ENCODE measurements at places on chromosomes 6 and 20. TPM values are rescaled to one million over a fixed set of nuclear protein-coding genes. Genes with fewer than 3 reads are reported as not detected.

The FKBP1C gene
- not detected for total RNA-seq

The BRPF3 gene
- total RNA-seq: 31.0 TPM

The DPPA5 gene
- not detected for total RNA-seq

The GPX5 gene
- not detected for total RNA-seq

The DOK5 gene
- 2.2 TPM for total RNA-seq

The SUN5 gene
- total RNA-seq: not detected

The HLA-DMA gene
- total RNA-seq: 50.4 TPM

The KIAA1755 gene
- total RNA-seq: 29.7 TPM

The ADGRB3 gene
- 0.72 TPM for total RNA-seq

The GPR63 gene
- 1.3 TPM for total RNA-seq

The STMND1 gene
- total RNA-seq: 0.37 TPM

The HINT3 gene
- 15.9 TPM for total RNA-seq

The GABRR1 gene
- not detected for total RNA-seq

The TP53INP2 gene
- 15.0 TPM for total RNA-seq

The SOBP gene
- total RNA-seq: 25.8 TPM

The COL21A1 gene
- 4.6 TPM for total RNA-seq

The PDCD2 gene
- total RNA-seq: 51.2 TPM

The RAET1L gene
- not detected for total RNA-seq

The SLC25A27 gene
- 46.8 TPM for total RNA-seq

The CASS4 gene
- total RNA-seq: 1.0 TPM

The SAPCD1 gene
- 4.2 TPM for total RNA-seq

The TFAP2B gene
- not detected for total RNA-seq

The TUBB1 gene
- total RNA-seq: not detected

The KCNB1 gene
- total RNA-seq: 1.3 TPM

The CYB5R4 gene
- 12.2 TPM for total RNA-seq

The RBBP8NL gene
- total RNA-seq: not detected

The TRIM31 gene
- not detected for total RNA-seq

The DUSP22 gene
- 34.6 TPM for total RNA-seq

The INSM1 gene
- total RNA-seq: not detected

The LBP gene
- total RNA-seq: not detected

The PXT1 gene
- total RNA-seq: not detected

The UBD gene
- 0.22 TPM for total RNA-seq

The DSP gene
- total RNA-seq: 9.3 TPM

The HLA-G gene
- not detected for total RNA-seq

The AGPAT4 gene
- 13.7 TPM for total RNA-seq

The SRSF12 gene
- total RNA-seq: 3.2 TPM
